ENCODE measurements at places on chromosomes 16 and 17. TPM values are rescaled to one million over a fixed set of nuclear protein-coding genes. Genes with fewer than 3 reads are reported as not detected.

- no peak for DNase-seq
These were observed 772 bp upstream of the CHCT1 start for GRCh38 chr17:60421273-60422161.

- no peak for DNase-seq
These were observed 121.1 kb downstream of the WWOX start for GRCh38 chr16:78220571-78220970.

DNA sequence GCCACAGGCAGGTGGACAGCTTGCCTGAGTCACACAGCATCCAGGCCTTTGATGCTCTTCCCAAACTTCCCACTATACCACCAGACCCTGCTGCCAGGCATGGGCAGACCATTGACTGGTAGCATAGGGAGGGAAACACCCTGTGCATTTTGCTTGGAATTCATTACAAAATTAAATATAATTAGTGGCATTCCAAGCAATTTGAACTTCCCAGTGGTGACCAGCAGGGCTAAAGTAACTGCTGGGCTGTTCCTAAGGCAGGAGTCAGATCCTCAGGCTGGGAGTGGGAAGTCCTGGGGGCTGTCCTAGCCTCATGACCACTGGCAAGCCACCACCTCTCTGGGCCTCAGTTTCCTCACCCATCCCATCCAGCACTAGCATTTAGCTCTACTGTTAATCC is 3.8 kb downstream of the PRR15L start:
- no peak for DNase-seq

GRCh38 chr17:75828076-75828400 is 16.2 kb downstream of the UNC13D start:
- no peak for DNase-seq

DNA sequence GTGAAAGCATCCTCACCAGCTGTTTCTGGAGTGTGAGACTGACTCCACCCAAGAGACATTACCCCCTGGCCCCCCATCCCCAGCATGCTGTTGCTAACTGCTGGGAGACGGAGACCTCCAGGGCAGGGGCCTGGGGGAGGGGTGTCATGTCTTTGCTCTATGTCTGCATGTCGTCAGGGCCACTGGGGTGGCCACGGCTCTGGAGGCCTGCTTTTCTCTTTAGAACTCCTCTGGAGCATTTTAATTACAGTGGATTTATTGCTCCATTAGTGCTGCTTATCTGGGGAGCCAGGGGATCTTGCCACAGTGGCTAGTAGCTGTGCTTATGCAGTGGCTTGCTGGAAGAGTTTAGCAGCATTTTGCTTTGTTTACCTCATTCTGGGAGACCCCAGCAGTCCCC is 32.3 kb downstream of the CLEC16A start:
- DNase-seq = no peak

DNA sequence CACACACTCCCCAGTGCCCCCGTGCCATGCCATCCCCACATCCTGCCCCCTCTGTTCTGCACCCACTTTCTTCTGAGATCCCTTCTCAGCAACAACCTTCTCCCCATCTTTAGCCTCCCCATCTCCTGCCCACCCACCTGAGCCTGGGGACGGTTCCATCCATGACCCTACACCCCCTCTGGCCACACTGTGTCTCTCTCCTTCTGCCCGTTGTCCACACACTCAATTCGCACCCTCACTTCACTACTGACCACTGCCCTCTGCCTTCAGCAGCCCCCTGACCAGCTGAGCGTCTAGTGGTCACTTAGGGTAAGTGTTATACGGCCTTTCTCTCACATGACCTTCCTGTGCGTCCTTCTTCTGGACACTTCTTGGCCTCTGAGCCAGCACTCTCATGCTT is 6.1 kb downstream of the ARHGAP27 start:
- DNase-seq = no peak

GRCh38 chr17:47952171-47953021 is 5.3 kb downstream of the PRR15L start:
- no peak for DNase-seq

- DNase-seq = no peak
These were observed 18.0 kb downstream of the HS3ST3B1 start for GRCh38 chr17:14318918-14319205.

DNA sequence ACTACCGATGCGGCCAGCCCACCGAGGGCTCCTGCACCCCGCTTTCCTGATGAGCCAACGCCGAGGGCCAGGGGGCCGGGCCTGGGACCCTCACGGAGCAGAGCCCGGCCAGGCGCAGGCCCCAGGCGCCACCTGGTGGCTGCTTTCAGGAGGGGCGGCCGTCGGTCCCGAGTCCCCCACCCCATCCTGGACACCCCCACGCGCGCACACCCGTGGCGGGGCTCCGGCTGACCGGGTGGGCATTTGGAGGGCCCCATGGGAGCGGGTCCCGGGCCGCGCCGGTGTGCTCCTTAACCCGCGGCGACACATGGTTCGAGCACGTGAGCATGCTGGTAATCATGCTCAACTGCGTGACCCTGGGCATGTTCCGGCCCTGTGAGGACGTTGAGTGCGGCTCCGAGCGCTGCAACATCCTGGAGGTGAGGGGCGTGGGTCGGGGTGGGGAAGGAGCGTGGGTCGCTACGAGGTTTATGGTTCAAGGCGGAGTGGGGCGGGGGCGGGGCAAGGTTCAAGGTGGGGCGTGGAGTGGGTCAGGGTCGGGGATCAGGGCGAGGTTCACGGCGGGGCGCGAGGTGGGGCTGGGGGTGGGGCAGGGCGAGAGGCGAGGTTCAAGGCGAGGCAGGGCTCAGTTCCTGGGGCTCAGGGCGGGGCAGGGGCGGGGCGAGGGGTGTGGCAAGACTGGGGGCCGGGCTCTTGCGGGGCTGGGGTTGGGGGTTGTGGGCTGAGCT is 30.2 kb downstream of the TPSG1 start:
- no peak for DNase-seq

GRCh38 chr17:43020789-43021740 is 1.1 kb downstream of the VAT1 start:
- DNase-seq = no peak

- no peak for DNase-seq
These were observed 13.9 kb downstream of the CNEP1R1 start for GRCh38 chr16:50038756-50039529.

GRCh38 chr17:35160354-35161201 is 13.0 kb downstream of the UNC45B start:
- DNase-seq = no peak

The TBX2 gene
- total RNA-seq = 0.71 TPM

The GCGR gene
- not detected for total RNA-seq

The KRTAP3-2 gene
- total RNA-seq = not detected

The SLC22A31 gene
- 53.7 TPM for total RNA-seq

The CLEC3A gene
- total RNA-seq = not detected

The ABR gene
- 58.5 TPM for total RNA-seq

The CD79B gene
- 0.59 TPM for total RNA-seq

The CCDC144A gene
- total RNA-seq = 0.20 TPM

The CARD14 gene
- total RNA-seq = 0.25 TPM

The PLXDC1 gene
- 1.8 TPM for total RNA-seq

The LGALS9C gene
- not detected for total RNA-seq

The EVPLL gene
- not detected for total RNA-seq

The DNAAF8 gene
- total RNA-seq = 1.0 TPM
